ENCODE measurements at places on chromosomes 16 and 17.

DNA sequence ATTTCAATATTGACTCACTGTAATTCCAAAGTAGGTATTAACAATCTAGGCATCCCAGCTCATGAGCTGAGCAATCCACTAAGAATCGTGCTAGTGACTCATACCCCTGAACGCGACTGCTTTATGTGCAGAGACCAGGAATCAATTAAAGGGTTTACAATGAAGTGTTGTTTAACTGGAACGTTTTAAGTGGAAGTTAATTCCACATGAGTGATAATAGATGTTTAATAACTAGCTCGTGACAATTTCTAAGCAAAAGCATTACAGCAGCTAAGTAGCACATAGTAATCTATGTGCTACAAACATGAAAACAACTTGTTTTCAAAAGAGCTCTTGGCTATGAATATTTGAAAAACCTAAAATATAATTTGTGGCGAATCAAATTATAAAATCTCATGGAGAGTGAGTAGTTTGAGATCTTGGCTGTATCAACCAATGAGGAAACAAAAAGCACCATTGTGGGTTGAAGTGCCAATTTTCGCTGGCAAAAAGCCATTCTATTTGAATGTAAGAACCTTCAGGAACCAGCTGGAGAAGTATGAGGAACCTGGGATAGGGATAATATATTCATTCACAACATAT lies 9.4 kb downstream of the GJC1 start:
- peak; percentile 92 for DNase-seq

- no peak for DNase-seq
These were observed 86.8 kb downstream of the USP32 start for GRCh38 chr17:60305141-60305540.

DNA sequence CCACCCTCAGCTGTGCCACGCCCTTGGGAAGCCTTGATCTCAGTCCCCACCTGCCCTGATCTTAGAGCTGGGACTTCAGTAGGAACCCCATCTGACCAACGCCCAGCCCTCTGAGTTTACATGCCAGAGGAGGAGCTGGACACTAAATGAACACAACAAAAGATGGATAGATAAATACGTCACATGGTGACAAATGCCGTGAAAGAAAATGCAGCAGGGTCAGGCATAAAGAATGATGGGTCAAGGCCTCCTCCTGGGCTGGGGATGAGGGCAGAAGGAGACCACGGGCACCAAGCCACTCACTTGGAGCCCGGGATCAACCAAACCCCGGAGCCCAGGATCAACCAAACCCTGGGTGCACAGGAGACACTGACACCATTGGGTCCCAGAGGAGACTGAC lies 354.9 kb downstream of the C16orf95 start:
- no peak for DNase-seq

GRCh38 chr17:73492821-73493814 lies 151.1 kb downstream of the SDK2 start:
- DNase-seq = no peak

DNA sequence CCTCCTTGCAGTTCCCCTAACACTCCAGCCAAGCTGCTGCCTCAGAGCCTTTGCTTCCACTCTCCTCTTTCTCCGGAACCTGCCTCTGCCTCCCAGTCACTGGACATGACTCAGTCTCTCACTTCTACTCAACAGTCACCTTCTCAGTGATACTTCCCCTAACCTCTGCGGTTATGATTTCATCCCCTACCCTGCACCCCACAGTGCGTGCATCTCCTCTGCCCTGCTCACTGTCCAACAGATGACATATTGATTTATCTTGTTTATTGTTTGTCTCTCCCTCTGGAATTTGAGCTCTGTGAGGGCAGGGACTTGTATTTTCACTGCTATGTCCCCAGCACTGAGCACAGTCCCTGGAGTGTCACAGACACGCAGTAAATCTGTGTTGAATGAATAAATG lies 100.7 kb downstream of the CYLD start:
- no peak for DNase-seq

GRCh38 chr17:14604591-14605266 lies 303.8 kb downstream of the HS3ST3B1 start:
- no peak for DNase-seq

GRCh38 chr17:63685041-63685440 lies 14.9 kb downstream of the LIMD2 start:
- DNase-seq = no peak

All from fibroblast of skin of left quadriceps (primary cell).